ENCODE measurements at places on chromosomes 4 and X.

DNA sequence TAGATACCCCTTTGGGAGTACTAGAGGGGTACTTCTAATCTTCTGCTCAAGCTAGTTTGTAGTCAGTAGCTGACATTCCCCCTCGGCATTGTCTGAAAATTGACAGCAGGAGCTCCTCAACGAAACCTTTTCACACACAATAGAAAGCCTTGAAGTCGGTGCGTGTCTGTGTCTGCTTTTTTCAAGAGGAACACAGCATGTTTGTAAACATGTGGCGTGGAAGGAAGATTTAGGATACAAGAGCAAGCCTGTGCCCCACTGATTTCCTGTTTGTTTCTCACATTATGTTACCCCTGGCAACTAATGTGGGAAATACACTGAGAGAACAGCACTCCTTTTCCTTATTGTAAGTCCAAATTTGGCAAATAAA is 252.6 kb downstream of the ANKRD50 start:
- DNase-seq: no peak

- no peak for DNase-seq
Measured at GRCh38 chrX:153634236-153634635, 12.8 kb upstream of the DUSP9 start.

- no peak for DNase-seq
Measured at GRCh38 chr4:137032222-137032621, 500.1 kb downstream of the PCDH18 start.

GRCh38 chr4:101355767-101356702 is 8.7 kb upstream of the PPP3CA start:
- DNase-seq: no peak

- no peak for DNase-seq
Measured at GRCh38 chr4:145045180-145045579, 52.8 kb downstream of the ANAPC10 start.

- no peak for DNase-seq
Measured at GRCh38 chrX:77900688-77901087, 1.4 kb downstream of the COX7B start.

- DNase-seq: no peak
Measured at GRCh38 chr4:169249214-169249973, 21.4 kb downstream of the SH3RF1 start.

GRCh38 chrX:151396825-151397740 is at the start of gene VMA21:
Gene VMA21 (plus strand): TSS chrX:151397206. CDS start chrX:151397309, 103 bp downstream.
- peak; percentile 78 for DNase-seq

GRCh38 chr4:20362148-20362547 is 110.4 kb downstream of the SLIT2 start:
- no peak for DNase-seq

- DNase-seq: no peak
Measured at GRCh38 chr4:82851885-82852750, 38.8 kb downstream of the SEC31A start.

- DNase-seq: no peak
Measured at GRCh38 chrX:19613645-19614323, 98.5 kb upstream of the MAP3K15 start.

GRCh38 chr4:54322818-54323417 is 93.8 kb downstream of the PDGFRA start:
- DNase-seq: peak; percentile 11

Data from T-helper 2 cell (primary cell).